IMR-90 (cell line): ENCODE measurements at places on chromosomes 6 and 20. TPM values are rescaled to one million over a fixed set of nuclear protein-coding genes. Genes with fewer than 3 reads are reported as not detected.

ZKSCAN3 gene
- total RNA-seq: 4.4 and 4.8 TPM in 2 replicates

GNRH2 gene
- 0.18 and 0.28 TPM in 2 replicates for total RNA-seq

GUCA1A gene
- under 0.01 and 0.18 TPM in 2 replicates for total RNA-seq

PRL gene
- total RNA-seq: not detected in 2 replicates

PLN gene
- total RNA-seq: under 0.01 TPM in 2 replicates

ECT2L gene
- total RNA-seq: not detected in 2 replicates

PNRC1 gene
- 6.5 and 18.3 TPM in 2 replicates for total RNA-seq

CPXM1 gene
- 0.83 and 1.1 TPM in 2 replicates for total RNA-seq
